ENCODE measurements at places on chromosomes 11 and 22.

GRCh38 chr11:71962428-71963038 is 33.7 kb downstream of the RNF121 start:
- DNase-seq, result peak; percentile 38

DNA sequence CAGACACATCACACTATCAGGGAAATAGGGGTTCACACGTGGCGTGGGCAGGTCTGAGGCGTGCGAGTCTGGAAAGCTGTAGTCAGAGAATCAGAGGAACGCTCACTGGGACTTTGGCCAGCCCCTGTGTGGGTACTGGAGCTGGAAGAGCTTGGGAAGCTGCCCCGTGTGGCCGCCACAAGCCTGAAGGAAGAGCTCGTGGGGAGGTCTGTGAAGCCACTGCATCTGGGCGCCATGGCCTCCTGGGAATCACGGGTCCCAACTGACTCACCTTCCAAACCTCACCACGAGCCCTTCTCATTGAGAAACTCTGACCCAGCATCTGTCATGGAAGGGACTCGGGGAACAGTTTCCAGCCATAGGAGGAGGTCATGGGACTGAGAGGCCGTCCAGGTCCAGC is 5.9 kb upstream of the MRGPRF start:
- DNase-seq, result no peak

- DNase-seq, result no peak
These were observed 5.3 kb upstream of the PDGFB start for GRCh38 chr22:39250131-39250530.

DNA sequence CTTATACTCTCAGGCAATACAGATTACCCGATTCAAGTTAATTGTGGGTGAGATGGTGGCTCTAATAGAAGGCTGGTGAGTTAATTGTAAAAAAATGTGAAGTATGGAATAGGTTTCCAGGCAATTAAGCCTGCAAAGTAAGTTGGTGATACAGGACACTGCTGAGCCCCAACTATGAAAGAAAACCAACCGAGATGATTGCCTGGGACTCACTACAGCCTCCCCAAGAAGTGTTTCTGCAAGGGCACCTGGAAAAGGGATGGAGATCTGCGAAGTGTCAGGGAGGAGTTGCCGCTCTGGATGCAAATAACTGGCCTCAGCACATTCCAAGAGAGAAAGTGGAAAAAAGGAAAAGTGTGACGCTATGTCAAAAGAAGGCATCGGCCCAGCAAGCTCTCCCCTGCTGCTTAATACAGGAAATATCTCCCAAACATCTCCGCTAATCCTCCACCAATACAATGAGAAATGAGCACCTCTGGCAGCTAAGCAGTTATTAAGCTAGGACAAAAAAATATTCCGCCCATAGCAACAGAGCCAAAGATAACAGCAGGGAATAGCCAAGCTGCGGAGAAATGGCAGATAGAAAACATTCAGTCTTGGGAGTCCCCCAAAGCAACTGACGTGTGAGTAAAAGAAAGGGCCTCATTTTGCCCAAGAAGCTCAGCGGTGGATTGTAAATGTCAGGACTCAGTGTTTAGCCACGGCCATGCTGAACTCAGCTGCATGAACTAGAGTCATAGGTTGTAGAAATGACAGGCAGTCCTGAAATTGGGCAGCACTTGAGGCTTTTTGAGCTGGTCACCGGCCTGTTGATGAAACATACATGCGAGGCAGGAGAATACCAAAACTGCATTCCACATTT is 133.7 kb downstream of the SNX19 start:
- DNase-seq, result no peak
